Esophagus muscularis mucosa (tissue), 4 donors: ENCODE measurements at places on chromosomes 3 and 15. TPM values are rescaled to one million over a fixed set of nuclear protein-coding genes. Genes with fewer than 3 reads are reported as not detected.

GRCh38 chr3:167304077-167304476, 76.0 kb downstream of the ZBBX start:
- no peak overlapping the region for H3K27ac ChIP-seq
- no peaks in the 10 kb centered on the region for H3K27me3 ChIP-seq
- H3K4me3 ChIP-seq: no peak overlapping the region
- peaks cover 3% of the 10 kb centered on the region for H3K4me1 ChIP-seq

CPN2 gene
- not detected for total RNA-seq

DNA sequence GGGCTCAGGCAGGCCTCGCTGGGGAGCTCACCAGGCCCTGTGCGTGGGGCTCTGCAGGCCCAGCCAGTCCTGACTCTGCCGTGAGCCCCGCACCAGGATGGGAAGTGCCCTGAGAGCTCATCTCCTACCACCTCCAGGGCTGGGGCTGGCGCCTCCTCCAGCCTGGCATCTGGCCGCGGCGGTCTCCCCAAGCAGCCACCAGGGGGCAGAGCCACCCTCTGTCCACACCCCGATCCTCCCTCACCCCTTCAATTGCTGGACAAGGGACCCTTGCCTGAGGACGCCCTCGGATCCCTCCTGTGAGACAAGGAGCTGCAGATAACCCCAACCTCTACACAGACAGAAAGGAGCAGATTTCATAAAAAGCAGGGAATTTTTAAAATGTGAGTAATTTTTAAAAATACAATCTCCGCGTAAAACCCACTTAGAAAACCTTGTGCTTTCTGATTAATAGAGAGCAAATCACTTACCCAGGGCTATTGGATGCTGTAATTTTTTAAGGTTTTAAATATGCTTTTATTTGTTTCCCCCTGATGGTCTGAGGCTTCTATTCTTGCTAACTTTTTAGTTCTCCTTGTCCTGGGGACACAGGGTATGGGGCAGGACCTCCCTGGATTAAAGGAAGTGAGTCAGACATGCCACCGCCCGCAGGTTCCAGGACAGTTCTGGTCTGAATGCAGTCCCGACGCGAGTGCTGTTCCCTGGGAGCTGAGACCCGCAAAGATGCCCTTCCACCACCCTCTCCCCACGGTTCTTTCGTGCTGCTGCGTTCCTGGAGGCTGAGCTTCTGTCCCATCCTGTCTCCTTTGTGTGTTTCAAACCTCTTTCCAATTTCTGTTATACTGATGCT, 52.3 kb upstream of the CHRNA7 start:
- no peak for DNase-seq
- H3K4me1 ChIP-seq: peaks cover 14% of the 10 kb centered on the region
- no peaks in the 10 kb centered on the region for H3K36me3 ChIP-seq
- no peak overlapping the region for H3K27ac ChIP-seq
- H3K27me3 ChIP-seq: no peaks in the 10 kb centered on the region
- no peak overlapping the region for H3K4me3 ChIP-seq

UTS2B gene
- not detected for total RNA-seq

DNA sequence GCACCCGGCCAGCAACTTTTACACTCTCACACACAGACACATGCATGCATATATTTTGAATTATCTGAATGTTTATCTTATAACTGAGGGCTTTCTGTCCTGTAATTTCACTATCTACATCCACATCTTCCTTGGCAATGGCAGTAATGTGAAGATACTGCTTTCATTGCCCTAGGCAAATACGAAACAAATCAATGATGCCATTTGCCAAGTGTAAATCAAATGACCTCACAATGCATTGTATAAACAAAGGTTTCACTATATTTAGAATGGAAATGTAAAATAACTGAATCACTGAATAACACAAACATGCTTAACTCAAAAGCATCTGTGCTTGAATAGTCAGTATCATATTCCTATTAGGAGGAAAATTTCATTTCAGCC, 455.6 kb downstream of the TBL1XR1 start:
- no peak for DNase-seq
- no peaks in the 10 kb centered on the region for H3K36me3 ChIP-seq
- H3K27ac ChIP-seq: no peak overlapping the region
- H3K4me1 ChIP-seq: no peaks in the 10 kb centered on the region
- no peak overlapping the region for H3K4me3 ChIP-seq

DNA sequence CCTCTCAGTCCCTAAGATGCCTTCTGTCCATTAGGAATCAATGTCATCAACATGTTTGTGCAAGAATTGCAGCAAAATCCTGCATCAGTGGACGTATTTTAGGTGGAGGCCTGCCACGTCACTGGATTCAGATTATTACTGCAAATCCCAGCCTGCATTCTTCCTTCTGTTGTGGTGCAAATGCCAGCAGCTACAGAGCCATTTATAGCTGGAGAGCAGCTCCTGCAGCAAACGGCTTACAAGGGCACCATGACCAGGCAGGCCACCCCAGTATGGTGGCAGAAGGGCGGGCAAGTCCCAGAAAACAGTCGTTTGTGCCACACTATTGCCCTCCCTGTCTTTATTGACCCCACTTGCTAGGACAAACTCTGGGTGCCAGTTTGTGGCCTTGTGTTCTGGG, 74.7 kb downstream of the SNRK start:
- DNase-seq: peak; percentile 80
- peaks cover 10% of the 10 kb centered on the region for H3K4me1 ChIP-seq
- peaks cover 10% of the 10 kb centered on the region for H3K36me3 ChIP-seq

- H3K27me3 ChIP-seq: no peaks in the 10 kb centered on the region
- H3K27ac ChIP-seq: no peak overlapping the region
- H3K36me3 ChIP-seq: no peaks in the 10 kb centered on the region
- H3K4me1 ChIP-seq: peaks cover 11% of the 10 kb centered on the region
Observed at GRCh38 chr3:74617776-74618175, 3.3 kb upstream of the CNTN3 start.
